Kidney capillary endothelial cell (primary cell): ENCODE measurements at places on chromosomes 13 and 19.
A peak's percentile ranks its signal among the peaks of the same experiment; 100 is the strongest.

DNA sequence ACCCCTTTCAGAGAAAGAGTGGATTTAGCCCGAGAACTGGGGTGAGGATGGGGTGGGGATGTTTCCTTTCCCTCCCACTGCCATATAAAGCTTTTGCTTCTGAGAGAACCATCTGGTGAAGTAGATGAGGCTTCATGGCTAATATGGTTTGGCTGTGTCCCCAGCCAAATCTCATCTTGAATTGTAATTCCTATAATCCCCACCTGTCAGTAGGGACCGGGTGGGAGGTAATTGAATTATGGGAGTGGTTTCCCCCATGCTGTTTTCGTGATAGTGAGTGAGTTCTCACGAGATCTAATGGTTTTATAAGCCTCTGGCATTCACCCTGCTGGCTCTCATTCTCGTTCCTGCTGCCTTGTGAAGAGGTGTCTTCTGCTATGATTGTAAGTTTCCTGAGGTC lies 270.9 kb downstream of the LMO7 start:
- DNase-seq, result no peak

DNA sequence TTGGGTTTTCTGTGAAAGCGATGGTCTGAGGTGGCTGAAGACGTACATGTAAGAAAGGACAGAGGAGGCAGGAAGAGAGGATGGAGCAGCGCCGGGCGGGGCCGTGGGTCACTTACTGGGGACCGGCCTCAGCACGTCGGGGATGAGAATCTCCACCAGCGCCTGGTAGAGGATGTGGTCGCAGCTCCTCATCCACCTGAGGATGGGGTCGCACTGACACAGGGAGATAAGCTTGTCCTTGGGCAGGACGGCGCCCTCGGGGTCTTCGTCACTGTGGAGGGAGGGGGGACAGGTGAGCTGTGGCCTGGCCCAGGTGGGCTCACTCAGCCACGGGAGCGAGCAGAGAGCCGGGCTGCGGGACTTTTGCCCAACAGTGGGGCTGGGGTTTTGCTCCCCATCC lies 29.0 kb upstream of the RANBP3 start:
- DNase-seq, result no peak

DNA sequence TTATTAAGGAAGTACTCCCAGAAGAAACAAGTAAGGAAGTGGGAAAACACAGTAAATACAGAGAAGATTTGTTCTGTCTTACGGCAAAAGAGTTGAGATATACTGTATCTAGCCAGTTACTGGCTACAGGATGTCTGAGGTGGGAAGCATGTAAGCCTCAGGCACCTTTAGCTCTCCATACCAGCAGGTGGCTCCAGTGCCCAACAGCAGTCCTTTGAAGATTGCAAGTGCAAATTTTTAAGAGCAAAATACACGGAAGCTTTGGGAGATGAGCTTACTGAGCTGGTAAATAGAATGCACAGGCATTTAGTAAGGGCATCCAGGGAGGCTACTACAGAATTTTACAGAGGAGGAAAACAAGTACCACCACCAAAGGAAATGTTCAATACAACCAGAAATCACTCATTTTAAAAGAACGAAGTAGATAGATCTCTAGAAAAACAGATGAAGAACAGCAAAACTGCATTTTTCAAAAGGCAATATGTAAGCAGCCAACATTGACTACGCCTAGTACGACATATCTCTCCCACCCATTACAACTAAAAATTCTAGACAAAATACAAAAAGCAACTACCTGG lies 57.9 kb upstream of the VSTM2B start:
- DNase-seq, result peak; percentile 10

GRCh38 chr19:30150626-30151025 lies 208.6 kb downstream of the URI1 start:
- DNase-seq, result no peak

GRCh38 chr13:59690857-59691500 lies 472.7 kb downstream of the DIAPH3 start:
- no peak for DNase-seq
